ENCODE measurements at places on chromosomes 2 and 18.

- DNase-seq, result no peak
These were observed 1154.0 kb upstream of the FANCL start for GRCh38 chr2:59395119-59395518.

DNA sequence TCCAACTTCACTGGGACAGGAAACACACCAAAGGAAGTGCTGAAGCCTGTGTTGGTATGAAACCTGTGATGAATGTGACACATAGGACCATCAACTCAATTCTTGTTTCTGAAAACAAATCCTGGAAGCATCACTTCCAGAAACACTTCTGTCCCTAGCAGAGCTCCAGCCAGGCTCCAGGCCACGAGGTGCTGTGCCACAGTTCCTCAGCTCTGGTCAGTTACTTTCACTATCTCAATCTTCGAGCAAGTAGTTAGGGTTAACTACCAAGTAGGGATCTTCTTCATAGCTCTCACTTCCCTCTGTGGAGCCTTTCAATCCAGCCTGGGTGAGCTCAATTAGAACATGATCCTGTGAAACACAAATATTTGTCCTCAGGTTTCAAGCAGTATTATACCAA is 3.6 kb upstream of the LCT start:
- DNase-seq, result no peak

DNA sequence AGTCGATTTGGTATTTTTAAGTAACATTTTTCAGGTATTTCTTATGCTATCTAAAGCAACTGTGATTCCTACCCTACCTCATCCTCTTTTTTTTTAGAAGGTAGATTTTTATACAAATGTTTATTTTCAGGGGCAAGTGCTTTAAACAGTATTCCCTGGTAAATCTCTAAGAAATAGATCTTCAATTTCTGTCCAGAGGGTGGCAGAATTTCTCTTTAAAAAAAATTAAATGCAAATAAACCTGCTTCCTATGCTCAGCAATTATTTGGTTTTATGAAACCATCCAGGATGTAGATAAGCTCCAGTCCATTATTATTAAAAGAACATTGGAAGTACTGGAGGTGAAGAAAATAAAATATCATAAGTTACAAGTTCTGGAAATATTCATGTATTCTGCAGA is 191.9 kb downstream of the MYO3B start:
- no peak for DNase-seq

DNA sequence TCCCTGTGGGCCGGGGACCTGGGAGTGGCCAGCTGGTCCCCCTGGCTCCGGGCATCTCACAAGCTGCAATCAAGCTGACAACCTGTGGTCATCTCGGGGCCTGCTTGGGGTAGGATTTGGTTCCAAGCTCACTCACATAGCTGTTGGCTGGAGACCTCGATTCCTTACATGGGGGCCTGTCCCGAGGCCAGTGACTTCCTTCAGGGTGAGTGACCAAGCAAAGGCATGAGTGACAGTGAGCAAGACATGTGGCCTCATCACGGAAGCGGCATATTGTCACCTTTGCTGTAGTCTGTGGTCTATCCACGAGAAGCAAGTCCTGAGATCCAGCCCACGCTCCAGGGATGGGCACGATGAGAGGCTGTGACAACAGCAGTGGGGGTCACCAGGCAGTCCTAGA is 131.4 kb upstream of the ID2 start:
- DNase-seq, result no peak

- peak; percentile 59 for DNase-seq
These were observed 925 bp downstream of the SOS1 start for GRCh38 chr2:39119732-39120520.

DNA sequence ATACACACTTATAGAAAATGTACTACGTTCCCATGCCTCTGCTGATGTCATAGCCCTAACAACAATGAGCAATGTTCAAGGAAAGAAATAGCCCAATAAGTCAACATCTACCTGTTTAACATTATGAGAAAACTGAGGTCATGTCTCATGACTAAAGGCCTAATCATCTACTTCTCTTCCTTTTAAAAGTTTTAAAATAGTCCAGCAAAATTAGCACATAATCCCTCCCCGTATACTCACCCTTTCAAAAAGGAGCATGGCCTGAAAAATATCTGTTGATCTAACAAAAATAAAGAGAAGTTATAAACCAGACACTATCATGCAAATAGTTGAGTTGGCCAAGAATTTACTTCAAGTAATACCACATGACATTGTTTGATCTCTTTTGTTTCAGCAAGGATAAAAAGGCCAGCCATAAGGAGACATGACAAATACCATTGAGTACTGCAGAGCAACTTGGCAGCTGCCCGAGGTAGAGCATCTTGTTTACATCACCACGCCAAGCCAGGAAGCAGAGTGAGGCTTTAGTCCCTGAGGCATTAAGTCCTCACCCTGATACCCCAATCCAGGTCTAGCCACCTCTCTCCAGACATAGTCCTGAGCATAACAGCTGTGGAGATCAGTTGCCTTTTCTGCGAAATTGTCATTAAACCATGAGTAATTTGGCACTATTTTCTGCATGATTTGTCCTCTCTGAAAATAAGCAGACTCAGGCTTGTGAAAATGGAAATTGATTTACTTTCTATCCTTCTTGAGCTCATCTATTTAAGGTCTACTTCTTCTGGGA is 137.4 kb upstream of the ETAA1 start:
- no peak for DNase-seq

DNA sequence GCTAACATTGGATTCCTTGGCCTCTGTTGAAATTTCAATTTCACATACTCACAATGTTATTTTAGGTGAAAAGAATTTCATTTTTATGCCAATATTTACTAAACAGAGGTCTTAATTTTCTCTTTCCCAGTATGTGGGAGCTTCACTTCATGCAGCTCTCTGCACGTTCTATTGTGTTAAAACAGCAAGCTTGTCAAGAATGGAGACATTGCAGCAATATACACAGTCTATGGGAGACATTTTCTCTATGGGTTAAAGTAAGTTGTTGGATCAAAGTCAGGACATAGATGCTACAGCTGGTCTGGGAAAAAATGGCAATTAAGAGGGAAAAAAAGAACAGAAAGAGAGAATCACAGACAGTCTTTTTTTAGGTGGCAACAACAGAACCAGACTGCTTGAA is 70.4 kb upstream of the ARHGAP15 start:
- DNase-seq, result no peak

- DNase-seq, result no peak
These were observed 91.7 kb downstream of the GCA start for GRCh38 chr2:162435676-162436075.

- DNase-seq, result no peak
These were observed 231.2 kb upstream of the CYP26B1 start for GRCh38 chr2:72378753-72379348.

DNA sequence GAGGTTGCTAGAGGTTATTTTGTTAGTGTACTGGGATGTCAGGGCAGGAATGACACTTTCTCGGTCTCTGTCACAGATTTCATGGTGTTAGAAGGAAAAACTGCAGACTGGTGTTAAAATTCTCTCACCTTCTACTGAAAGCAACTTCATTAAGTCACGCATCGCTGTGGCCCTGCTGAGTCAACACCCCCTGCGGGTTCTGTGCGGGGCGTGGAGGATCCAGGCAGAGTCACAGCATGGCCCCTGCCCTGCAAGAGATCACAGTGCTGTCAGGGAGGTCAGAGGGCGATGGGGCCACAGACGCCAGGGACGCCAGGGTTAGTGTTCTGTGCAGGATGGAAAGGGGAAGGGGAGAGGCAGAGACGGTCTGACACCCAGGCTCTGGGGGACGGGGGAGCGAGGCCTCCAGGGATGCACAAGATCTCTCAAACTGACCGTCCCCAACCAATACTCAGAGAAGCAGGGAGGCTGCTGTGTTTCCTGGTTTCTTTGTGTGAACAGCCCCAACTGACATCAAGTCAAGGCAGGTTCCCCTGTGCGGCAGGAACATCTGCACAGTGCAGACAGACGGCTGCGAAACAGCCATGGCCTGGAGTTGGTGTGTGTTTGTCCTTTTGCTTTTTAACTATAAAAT is 354.9 kb upstream of the SALL3 start:
- DNase-seq, result no peak

GRCh38 chr18:36511791-36512352 is 214.4 kb downstream of the FHOD3 start:
- DNase-seq, result no peak

- no peak for DNase-seq
These were observed 40.5 kb downstream of the SCN9A start for GRCh38 chr2:166335284-166335683.

DNA sequence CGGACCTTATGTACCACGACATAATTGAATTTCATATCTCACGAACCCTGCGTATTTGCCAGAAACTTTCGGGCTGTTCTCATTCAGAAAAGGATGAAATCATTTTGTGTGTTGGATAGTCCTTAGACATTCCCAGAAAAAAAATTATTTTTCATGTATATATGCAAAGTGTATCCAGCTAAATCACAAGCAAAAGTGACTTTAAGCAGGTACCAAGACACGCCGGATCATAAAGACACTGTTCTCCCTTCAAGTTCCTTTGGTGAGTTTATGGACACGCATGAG is 35.1 kb upstream of the PNO1 start:
- no peak for DNase-seq

DNA sequence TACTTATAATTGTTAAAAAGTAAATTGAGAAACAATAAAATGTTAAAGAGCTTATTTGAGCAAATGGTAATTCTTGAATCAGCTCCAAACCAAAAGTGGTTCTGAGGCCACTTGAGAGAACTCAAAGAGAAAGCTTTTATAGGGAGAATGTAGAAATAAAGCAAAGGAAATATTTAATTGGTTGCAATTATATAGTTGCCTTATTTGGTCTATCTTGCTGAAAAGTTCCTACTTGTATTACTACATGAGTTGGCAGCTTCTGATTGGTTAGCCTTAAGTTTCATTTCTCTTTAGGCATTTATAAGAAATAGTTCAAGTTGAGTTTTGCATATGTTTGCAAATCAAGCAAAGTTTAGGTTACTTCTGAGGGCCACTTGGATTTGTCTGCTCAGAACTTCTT is 38.1 kb downstream of the SCN2A start:
- DNase-seq, result no peak

DNA sequence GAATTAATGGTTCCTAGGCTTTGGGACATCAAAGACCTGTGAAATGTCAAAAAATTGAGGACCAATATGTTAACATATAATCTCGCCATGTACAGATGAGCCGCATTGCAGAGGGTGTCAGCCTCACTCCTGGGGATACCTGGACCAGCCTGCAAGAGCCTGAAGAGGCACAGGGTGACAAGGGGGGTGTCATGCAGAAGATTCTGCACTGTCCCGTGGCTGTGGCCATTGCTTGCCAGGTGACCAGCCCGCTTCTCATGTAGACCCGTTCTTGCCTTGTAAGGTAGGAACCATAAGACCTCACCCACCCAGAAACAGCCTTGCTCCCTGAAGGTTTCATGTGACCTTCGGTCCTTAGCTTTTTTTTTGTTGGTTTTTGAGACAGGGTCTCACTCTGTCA is 37.5 kb downstream of the TMEM37 start:
- no peak for DNase-seq

GRCh38 chr18:45481821-45482220 is 133.5 kb upstream of the SLC14A2 start:
- DNase-seq, result no peak

GRCh38 chr2:96817882-96818281 is 1.8 kb downstream of the CNNM3 start:
- no peak for DNase-seq

DNA sequence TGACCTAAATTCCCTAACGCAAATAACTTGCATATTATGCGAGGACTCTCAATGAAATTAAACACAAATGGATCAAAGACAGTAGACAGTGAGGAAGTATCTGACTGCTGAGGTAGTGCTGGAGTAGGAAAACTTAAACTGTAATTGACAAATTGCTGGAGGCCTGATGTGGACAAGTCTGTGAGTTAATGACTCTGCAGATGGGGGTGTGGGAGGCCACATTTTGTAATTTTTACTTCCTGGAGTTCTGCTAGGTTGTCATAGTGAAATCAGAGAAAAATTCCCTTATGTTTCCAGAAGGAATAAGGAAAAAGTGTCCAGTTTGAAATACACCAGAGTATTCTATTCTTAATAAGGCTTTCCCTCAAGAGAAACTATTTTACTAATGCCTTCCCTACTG is 333.0 kb upstream of the CNTNAP5 start:
- DNase-seq, result no peak

DNA sequence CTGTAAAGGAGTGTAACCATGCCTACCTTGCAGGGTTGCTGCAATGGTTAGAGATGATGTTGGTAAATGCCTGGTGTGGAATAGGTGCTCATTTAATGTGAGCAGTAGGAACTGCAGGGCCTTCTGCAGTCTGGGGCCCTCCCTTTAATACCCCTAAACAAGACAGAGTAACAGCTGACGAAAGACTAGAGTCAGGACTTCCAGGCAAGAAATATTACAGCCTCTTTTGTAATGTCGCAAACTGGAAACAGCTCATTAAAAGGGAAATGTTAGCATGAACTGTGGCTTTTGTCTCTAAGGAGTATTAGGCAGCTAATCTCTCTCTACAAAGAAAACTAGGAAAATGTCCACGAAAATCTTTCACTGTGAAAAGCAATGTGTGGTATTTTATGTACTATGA is 26.0 kb downstream of the MARCO start:
- DNase-seq, result no peak

DNA sequence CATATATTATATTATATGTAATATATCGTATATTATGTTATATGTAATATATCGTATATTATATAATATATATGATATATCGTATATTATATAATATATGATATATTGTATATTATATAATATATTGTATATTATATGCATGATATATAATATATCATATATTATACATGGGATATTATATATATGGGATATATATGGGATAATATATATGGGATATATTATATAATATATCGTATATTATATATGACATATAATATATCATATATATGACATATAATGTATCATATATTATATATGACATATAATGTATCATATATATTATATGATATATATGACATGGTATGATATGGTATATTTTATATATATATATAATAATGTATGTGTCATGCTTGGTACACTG is 100.7 kb upstream of the STPG4 start:
- no peak for DNase-seq

DNA sequence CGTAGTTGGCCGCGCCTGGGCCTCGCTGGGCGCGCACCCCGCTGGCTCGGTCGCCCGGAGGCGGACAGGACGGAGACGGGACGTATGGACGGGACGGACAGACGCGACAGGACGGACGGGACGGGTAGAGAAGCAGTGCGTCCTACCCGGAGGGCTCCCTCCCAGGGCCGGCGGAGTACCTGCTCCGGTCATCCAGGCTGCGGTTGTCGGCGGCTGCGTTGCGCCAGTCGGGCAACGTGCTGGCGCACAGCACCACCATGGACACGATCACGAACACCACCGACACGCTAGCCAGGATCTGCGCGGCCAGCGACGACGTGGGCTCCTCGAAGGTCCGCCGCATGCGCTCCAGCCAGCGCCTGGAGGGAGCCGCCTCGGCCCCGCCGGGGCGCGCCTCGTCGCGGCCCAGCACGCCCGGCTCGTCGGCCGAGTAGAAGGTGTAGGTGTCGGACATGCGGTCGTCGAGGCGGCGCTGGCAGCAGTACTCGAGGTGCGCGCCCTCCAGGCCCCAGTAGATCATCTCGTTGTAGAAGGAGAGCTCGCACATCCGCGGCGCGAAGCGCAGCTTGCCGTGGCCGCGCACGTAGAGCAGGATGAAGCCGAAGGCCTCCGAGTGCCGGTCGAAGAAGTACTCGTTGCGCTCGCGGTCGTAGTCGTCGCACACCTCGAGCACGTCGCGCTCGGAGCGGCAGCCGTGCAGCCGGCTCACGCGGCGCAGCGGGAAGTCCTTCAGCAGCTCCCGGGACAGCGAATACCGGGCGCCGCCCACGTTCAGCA is 903 bp downstream of the KCNG3 start:
- DNase-seq, result peak; percentile 32

GRCh38 chr2:126449677-126450076 is 206.3 kb upstream of the GYPC start:
- no peak for DNase-seq

GRCh38 chr2:78895022-78895421 is 130.5 kb upstream of the REG3G start:
- DNase-seq, result no peak

All from naive thymus-derived CD4-positive, alpha-beta T cell (primary cell).